NCI-H2171 treated with DMSO at 0.1 percent for 48 hours (cell line): ENCODE measurements at places on chromosomes 11 and 22.

- peak; percentile 62 for DNase-seq
Measured at GRCh38 chr11:910589-911030, at the start of gene CHID1. TSS of gene CHID1 (minus strand) at chr11:910810. CDS start at chr11:904816, 5,994 bp downstream.

- peak; percentile 19 for DNase-seq
Measured at GRCh38 chr22:41446057-41446501, 522 bp downstream of the TOB2 start.

DNA sequence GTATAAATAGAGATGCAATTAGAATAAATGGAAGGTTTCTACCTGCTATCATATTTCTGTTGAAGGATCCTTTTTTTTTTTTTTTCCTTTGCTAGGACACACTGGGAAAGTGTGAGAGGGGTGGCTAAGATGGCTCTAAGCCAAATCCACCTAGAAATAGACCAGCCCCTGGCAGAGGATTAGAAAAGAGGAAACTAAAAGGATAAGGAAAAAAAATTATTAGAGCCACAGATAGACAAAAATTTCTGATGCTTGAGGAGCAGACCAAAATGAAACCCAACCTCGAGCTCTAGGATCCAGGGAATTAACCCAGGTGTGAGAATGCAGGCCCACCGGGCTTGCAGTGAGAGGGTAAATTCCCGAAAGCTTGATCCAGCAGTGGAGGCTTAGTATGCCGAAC lies 262.3 kb downstream of the CADM1 start:
- peak; percentile 88 for DNase-seq

GRCh38 chr11:7969756-7970646 lies 4.8 kb upstream of the NLRP10 start:
- no peak for DNase-seq

GRCh38 chr11:115891581-115891980 lies 387.4 kb upstream of the CADM1 start:
- DNase-seq: no peak

GRCh38 chr11:119481021-119481666 lies 58.2 kb upstream of the THY1 start:
- DNase-seq: peak; percentile 66

DNA sequence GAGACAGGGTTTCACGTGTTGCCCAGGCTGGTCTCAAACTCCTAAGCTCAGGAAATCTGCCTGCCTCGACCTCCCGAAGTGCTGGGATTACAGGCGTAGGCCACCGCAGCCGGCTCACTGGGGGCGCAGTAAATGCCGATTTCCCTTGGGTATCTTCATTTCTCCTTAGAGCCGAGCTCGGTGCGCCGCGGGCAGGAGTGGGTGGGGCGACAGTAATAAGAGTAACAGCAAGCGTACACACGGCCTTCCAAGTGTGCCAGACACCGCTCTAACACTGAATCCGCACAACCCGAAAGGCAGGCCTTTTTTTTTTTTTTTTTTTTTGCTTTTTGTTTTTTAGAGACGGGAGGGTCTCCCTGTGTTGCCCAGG lies 500 bp upstream of the ADSL start:
- DNase-seq: peak; percentile 85

DNA sequence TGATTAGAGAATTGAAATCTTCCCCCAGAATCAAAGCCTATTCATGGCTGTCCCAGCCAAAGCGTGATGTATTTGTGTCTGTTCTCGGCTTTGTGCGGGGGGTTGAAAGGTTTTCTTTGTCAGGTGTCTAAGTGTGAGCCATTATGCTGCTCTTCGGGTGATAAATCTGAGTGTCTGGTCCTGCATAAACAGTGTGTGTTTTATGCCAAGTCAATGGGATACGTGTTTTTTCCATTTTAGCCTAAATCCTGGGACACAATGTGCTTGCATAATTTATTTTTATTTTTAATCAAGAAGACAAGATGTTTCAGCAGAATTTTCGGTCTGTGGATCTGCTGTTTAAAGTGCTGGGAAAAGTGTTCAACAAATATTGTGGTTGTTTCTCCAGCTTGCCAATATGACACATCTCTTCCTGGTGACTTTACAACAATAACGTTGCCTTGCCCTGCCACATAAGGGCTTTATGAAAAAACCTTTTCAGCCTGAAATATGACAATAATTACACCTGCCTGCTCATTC lies 267.8 kb downstream of the TBC1D22A start:
- DNase-seq: no peak

DNA sequence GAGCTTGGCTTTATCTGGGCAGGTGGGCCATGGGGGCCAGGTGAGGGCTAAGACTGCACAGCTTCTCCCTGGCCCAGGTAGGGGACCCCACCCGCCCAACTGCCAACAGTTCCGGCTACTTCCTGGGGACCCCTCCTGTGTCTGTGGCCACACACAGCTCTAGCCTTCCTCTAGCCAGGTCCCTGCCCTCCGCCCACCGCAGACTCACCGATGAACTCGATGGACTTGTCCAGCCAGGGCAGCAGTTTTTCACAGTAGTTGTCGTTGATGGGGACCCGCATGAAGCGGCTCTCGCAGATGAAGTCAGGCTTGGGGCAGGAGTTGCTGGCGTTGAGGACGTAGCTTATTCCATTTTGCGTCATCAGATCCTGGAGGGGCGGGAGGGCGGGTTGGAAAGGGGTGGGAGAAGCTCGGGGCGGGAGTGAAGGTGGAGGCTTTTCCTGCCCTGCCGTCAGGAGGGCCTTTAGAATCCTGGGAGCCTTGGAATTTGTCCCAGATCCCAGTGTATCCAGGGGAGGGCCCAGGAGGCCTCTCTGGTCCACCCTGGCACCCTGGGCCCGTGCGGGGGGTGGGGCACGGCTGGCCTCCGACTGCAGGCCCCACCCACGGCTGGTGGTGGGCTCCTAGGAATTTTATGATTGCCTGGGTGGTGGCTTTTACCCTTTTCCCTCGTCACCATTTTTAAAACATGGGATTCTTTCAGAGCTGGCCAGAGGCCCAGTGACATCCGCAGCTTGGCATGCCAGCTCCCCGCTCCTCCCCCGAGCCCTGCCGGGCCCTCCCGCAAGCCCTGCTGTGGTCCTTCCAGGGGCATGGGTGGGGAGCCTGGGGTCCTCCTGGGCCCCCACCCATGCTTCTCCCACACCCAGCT lies 13.9 kb downstream of the DUSP8 start:
- DNase-seq: no peak

DNA sequence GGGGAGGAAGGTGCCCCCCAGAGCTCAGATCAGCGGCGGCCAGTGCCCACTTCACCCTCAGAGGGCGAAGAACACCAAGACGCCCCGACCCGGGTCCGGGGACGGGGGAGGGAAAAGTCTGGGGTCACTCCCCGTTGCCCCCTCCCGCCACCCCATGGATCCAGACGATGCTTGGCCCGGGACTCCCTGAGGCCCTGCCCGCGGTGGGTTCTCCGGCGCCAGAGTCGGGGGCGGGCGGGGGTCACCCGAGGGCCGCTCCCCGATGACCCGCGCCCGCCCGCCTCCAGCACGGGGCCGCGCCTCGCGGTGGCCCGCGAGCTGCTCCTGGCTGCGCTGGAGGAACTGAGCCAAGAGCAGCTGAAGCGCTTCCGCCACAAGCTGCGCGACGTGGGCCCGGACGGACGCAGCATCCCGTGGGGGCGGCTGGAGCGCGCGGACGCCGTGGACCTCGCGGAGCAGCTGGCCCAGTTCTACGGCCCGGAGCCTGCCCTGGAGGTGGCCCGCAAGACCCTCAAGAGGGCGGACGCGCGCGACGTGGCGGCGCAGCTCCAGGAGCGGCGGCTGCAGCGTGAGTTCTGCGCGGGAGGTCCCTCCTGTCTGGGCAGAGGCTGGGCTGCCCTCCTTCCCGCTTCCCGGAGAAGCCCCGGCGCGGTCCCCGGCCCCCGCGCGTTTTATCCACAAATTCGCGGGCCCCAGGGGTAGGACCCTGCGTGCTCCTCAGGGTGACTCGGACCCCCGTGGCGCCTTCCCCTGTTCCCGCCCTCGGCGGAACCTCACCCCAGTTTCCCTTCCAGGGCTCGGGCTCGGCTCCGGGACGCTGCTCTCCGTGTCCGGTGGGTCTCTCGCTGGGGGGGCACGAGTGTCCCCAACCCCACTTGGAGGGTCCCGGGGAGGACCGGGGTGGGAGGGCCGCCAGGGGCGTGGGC lies 1.1 kb downstream of the NLRP6 start:
- DNase-seq: no peak

DNA sequence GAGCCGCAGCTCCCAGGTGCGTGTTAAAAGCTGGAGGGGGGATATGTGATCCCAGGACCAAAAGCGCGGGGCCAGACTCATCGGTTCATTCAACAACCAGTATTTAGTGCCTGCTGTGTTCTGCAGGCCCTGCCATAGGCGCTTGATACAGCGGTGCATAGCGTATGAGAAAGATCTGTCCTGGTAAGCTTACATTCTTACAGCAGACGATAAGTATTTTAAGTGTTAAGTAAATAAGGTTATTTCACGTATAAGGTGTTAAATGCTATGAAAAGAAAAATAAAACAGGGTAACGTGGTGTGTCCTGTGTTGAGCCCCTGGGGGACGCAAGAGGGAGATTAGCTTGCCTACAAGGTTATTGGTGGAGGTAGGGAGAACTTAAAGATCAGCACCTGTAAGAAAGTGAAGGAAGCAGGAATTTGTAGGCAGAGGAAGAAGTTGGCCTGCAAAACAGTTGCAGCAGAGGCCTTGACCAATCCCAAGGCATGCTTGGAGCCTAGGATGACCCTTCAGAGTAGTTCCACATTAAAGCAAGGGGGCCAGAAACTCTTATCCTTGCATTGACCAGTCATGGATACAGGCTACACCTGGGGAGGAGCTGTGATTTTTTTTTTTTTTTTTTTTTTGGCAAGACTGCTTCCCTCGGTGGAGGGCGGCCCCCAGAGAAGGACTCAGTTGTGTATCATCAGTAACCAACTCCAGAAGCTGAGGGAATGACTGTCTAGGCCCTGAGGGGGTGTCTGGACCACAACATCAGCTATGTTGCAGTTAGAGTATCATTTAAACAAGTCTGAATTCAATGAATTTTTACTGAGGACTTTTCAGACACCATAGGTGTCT lies 487 bp upstream of the LIPT2 start:
- DNase-seq: peak; percentile 83

DNA sequence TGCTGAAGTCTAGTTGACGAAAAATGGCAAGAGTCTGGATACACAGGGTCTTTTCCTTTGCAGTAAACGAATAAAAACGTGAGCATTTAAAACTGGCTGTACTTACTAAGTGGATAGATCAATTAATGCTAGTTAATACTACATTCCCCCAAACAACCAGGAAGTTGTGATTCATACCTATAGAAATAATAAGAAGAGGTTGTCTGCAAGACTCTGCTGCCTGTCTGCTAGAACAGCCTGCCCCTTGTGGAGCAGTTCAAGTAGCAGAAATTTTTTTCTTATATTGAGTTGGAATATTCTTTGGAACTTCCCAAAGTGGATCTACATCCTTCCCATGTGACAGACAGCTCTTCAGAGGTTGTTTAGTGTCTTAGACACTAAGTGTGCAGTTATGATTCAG lies 86.8 kb downstream of the TEAD1 start:
- no peak for DNase-seq

DNA sequence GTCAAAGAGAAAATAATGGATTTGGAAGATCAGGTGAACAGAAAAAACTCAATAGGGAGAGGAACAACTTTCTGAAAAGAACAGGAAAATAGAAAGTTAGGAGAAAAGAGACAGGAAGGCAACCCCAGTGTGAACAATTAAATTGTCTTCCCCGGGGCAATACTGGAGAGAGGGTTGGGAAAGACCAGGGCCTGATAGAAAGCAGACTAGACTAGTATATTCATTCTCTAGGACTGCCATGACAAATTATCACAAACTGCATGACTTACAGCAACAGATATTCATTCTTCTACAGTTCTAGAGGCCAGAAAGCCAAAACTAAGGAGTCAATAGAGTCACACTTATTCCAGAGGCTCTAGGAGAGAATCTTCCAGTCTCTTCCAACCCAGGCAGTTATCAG lies 482.8 kb downstream of the SOX6 start:
- DNase-seq: no peak

DNA sequence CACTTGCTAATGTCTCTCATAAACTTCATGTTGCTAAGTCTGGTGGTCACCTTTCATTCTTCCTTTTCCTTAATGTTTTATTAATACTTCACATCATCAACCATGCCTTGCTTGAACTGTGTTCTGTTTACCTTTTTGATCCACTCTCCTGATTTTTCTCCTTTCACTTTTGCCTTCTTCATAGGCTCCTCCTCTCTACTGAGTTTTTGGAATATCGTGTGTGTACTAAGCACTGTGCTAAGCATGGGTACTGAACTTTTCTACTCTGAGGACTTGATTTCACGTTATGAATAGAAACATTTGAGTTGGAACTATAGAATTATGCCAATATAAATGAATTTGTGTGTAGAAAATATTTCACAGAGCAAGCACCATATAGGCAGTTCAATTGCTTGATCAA lies 90.6 kb downstream of the ATM start:
- DNase-seq: no peak

DNA sequence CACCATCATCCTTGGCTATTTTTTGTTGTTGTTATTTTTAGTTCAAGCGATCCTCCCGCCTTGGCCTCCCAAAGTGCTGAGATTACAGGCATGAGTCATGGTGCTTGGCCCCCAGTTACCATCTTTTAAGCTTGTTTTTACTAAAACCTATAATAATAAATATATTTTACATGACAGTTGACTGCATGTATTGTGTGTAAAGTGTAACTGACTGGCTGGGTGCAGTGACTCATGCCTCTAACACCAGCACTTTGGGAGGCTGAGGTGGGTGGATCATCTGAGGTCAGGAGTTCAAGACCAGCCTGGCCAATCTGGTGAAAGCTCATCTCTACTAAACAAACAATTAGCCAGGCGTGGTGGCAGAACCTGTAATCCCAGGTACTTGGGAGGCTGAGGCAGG lies 386.2 kb downstream of the TENM4 start:
- no peak for DNase-seq

DNA sequence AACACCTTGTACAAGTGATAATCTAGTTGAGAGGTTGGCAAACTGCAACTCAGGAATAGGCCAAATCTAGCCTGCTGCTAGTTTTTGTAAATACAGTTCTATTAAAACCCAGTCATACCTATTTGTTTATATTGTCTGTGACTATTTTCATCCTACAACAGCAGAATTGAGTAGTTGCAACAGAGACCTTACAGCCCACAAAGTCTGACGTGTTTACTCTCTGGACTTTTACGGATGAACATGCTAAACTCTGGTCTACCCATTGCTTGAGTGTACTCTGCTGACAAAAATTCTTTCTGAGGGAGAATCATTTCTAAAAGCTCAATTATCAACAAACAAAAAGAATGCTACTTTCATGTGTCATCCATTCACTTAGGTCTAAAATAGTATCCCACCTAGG lies 287.0 kb downstream of the DYNC2H1 start:
- no peak for DNase-seq

DNA sequence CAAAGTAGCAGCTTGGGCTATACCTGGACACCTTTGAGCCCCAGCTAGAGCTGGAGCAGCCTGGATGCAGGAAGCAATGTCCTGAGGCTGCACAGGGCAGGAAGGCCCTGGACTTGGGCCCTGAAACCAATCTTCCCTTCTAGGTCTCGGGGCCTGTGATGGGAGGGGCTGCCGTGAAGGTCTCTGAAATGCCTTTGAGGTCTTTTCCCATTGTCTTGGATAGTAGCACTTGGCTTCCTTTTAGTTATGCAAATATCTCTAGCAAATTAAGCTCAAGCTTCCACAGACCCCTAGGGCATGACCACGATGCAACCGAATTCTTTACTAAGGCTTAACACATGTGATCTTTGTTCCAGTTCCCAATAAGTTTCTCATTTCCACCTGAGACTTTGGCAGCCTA lies 40.0 kb downstream of the LINC01488 start:
- DNase-seq: no peak

- DNase-seq: peak; percentile 94
Measured at GRCh38 chr22:41367039-41367679, 14.6 kb upstream of the TEF start.

- no peak for DNase-seq
Measured at GRCh38 chr22:49344161-49344560, 483.5 kb downstream of the BRD1 start.
